ENCODE measurements at places on chromosomes 6 and 20. TPM values are rescaled to one million over a fixed set of nuclear protein-coding genes. Genes with fewer than 3 reads are reported as not detected.

The PSORS1C1 gene
- total RNA-seq, result 3.1 TPM

The TAGAP gene
- 0.11 TPM for total RNA-seq

The HLA-DQA1 gene
- total RNA-seq, result not detected

The GABRR1 gene
- not detected for total RNA-seq

The RUNX2 gene
- 0.91 TPM for total RNA-seq

The MEI4 gene
- total RNA-seq, result under 0.01 TPM

The NCOA3 gene
- 35.7 TPM for total RNA-seq

The ZNF133 gene
- 20.5 TPM for total RNA-seq

The OPN5 gene
- total RNA-seq, result not detected

The STAU1 gene
- total RNA-seq, result 69.9 TPM

The HSPA1L gene
- 1.4 TPM for total RNA-seq

The PRSS16 gene
- not detected for total RNA-seq

The SLC22A2 gene
- not detected for total RNA-seq

The C2 gene
- total RNA-seq, result 19.1 TPM

The TRIM15 gene
- total RNA-seq, result not detected

The UNC5CL gene
- total RNA-seq, result 0.26 TPM

The BPIFA1 gene
- total RNA-seq, result not detected

The TAP1 gene
- total RNA-seq, result 25.0 TPM

The PRRT1 gene
- total RNA-seq, result 0.54 TPM

The LTV1 gene
- 21.0 TPM for total RNA-seq

The TRERF1 gene
- 8.5 TPM for total RNA-seq

The BTN1A1 gene
- not detected for total RNA-seq

The MOCS1 gene
- total RNA-seq, result 22.3 TPM

The TNFRSF6B gene
- total RNA-seq, result 5.4 TPM

The PRICKLE4 gene
- 0.65 TPM for total RNA-seq

The SASH1 gene
- 145 TPM for total RNA-seq

The TCF21 gene
- total RNA-seq, result not detected

The GLP1R gene
- total RNA-seq, result not detected

The TTLL9 gene
- total RNA-seq, result 0.26 TPM

The ANGPT4 gene
- under 0.01 TPM for total RNA-seq

The PKIG gene
- total RNA-seq, result 90.5 TPM

The STXBP5 gene
- 136 TPM for total RNA-seq
